Dorsolateral prefrontal cortex (tissue), 122 donors: ENCODE measurements at places on chromosomes 12 and 14. TPM values are rescaled to one million over a fixed set of nuclear protein-coding genes. Genes with fewer than 3 reads are reported as not detected.

DNA sequence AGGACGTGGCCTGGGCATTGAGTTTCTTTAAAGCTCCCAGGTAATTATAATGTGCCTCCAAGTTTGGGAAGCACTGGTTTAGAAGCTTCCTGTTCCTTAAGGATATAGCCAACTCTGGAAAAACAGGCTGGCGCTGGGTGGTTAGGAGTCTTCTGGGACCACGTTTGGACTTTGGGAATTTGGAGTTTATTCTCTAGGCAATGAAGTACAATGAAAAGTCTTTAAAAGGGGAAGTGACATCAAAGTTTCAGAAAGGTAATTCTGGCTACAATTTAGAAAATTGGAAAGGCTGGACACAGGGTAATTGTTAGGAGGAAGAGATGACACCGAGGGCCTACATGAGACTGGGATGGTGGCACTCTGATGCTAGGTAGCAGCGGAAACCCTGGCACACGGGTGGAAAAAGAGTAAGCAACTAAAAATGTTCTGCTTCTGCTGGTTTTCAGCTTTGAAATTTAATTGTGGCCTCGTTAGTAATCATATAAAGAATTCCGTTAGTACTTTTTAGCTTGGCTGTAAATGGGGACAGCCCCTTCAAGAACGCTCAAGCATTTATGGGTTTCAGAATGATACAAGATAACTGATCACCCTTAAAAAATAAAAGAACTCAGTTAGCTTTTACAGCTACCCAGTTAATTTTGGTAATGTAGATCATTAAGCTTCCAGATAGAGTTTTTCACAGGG is 12.7 kb upstream of the DCP1B start:
- no peak for DNase-seq

The MEG3 gene
- 1,134 TPM for total RNA-seq

The SCNN1A gene
- 0.76 TPM for total RNA-seq

The CCDC196 gene
- not detected for total RNA-seq

The SERPINA12 gene
- not detected for total RNA-seq

- DNase-seq, result no peak
These were observed 197.1 kb downstream of the BTG1 start for GRCh38 chr12:91948504-91948903.

- DNase-seq, result no peak
These were observed 234.4 kb downstream of the CACNA1C start for GRCh38 chr12:2287151-2287550.

DNA sequence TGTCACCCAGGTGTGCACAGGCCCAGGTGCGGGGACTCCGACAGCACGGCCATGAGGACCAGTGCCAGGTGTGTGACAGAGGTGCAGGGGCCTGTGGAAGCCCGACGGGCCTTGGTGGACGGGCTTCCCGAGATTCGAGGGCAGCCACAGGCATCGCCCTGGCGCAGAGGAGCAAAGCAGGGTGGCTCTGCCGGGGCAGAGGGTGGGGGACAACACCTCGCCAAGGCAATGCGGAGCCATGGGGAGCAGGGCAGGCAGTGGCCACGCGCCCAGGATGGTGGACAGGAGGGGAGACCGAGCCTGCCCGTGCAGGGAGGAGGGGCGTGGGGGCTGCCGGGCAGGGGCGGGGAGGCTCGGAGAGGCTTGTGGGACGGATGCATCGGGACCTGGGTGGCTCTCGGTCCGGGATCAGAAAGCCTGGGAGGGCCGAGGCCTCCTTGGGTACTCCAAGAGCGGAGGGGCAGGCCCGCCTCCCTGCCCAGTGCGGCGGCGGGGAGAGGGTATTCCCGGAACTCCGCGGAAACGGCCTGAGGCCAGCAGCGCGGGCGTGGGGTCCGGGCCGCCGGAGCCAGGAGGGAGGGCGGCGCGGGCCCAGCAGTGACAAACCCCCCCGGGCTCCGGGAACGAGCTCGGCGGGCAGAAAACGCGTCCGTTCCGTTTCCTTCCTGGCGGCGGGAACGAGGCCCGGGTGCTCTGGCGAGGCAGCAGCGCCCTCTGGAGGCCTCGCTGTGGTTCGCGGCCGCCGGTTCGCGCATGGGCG is 1.6 kb downstream of the TMEM121 start:
- peak; percentile 82 for DNase-seq
